Upper lobe of left lung (tissue), 6 donors: ENCODE measurements at places on chromosomes 12 and 14. TPM values are rescaled to one million over a fixed set of nuclear protein-coding genes. Genes with fewer than 3 reads are reported as not detected.

ABCB9 gene
- total RNA-seq = 3.7 TPM

MYH6 gene
- not detected for total RNA-seq

OR10G3 gene
- total RNA-seq = not detected

GDF3 gene
- not detected for total RNA-seq

TRIM9 gene
- 2.0 TPM for total RNA-seq
